Transverse colon (tissue), 4 donors: ENCODE measurements at places on chromosomes 11 and 22. TPM values are rescaled to one million over a fixed set of nuclear protein-coding genes. Genes with fewer than 3 reads are reported as not detected.

E2F8 gene
- 1.2 TPM for total RNA-seq

DNA sequence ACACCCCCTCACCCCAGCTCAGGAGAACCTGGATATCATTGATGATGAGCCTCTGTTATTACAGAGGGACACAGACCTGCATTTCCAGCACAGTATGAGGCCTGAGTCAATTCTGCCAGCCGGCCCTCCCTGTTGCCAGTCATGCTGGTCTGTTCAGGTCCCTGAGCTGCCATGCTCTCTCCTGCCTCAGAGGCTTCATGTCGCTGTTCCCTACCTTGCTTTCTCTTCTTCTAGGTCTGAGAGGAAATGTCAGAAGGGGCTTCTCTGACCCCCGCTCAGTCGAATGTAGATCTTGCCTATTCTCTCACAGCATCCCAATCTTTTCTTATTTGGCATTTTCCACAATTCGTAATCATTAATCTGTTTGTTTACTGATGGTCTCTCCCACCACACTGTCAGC, 21.8 kb upstream of the ABCC8 start:
- H3K27ac ChIP-seq, result no peak overlapping the region
- no peak overlapping the region for H3K4me3 ChIP-seq
- H3K36me3 ChIP-seq, result no peaks in the 10 kb centered on the region
- DNase-seq, result no peak

GRCh38 chr11:109112261-109112660, 309.7 kb upstream of the C11orf87 start:
- no peaks in the 10 kb centered on the region for H3K4me1 ChIP-seq
- DNase-seq, result no peak
- H3K27ac ChIP-seq, result no peak overlapping the region

DNA sequence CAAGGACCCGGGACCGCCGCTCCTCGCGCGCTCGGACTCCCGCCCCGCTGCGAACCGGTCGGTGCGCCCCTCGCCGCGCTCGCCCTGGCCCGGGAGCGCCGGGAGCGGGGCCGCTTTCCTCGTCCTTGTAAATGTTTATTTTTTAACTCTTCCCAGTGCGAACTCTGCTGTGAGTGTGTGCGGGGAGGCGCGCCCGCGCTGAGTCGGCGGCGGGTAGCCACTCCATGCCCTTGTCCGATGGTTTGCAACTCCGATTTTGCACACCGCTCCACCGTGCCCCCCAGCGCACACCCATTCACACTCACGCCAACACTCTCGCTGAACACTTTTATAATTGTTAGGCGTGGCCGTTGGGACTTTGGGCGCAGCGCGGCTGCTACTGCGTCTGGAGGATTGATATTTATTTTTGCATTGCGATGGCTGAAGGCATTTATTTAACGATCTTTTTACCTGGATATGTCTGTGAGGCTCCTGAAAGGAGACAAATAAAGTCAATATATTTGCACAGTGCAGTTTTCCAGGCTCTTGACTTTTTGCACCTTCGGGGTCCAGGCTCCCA, 1.0 kb downstream of the C11orf96 start:
- H3K4me3 ChIP-seq, result peak overlapping the region; percentile 57
- peaks cover 65% of the 10 kb centered on the region for H3K27me3 ChIP-seq
- no peak for DNase-seq
- peaks cover 29% of the 10 kb centered on the region for H3K4me1 ChIP-seq

GRCh38 chr22:22520020-22520656, at the start of gene ZNF280A:
Gene ZNF280A (minus strand): TSS chr22:22520270. CDS start chr22:22515630, 4,640 bp downstream.
- no peak for DNase-seq
- H3K27ac ChIP-seq, result no peak within 1 kb of the TSS
- no peaks in the 10 kb centered on the region for H3K36me3 ChIP-seq
- H3K4me3 ChIP-seq, result no peak within 1 kb of the TSS
- peaks cover 17% of the 10 kb centered on the region for H3K27me3 ChIP-seq
